ENCODE measurements at places on chromosomes 7 and 10.

DNA sequence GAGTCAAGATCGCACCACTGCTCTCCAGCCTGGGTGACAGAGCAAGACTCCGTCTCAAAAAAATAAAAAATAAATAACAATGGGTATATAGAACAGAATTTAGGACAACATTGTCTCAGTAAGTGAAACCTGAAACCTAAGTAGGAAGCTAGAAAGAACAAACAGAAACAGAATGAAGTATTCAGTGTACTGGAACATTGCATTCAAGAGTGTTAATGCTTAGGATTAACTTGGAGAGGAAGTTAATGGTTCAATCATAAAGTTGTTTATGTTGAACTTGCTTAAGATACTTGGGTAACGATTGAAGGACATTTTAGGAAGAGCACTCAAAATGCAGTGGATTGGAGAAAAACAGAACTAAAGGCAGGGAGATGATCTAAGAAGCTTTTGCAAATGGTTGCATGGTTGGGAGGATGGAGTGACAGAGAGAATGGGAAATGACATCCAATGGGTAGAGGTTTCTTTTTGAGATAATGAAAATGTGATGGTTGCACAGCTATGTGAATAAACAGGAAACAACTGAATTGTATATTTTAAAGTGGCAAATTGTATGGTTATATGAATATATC, 233.7 kb downstream of the ADK start:
- no peak for DNase-seq

DNA sequence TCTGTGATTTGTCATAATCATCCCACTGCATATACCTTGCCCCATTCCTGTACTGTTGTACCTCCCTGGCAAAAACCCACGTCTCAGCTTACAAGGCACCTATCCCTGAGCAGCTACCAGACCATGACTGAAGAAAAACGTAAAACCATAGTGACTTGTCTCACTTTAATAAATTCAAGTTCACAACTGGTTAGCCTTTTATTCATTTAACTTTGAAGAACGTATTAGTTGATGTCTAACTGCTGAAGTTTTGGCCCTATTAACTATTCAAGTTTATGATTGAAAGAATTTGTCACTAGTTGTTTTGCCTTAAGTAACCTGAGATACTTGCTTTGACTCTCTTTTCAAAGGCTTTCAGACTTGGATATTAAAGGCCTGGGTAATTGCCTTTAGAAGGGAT, 59.7 kb downstream of the GALNT11 start:
- DNase-seq, result no peak

DNA sequence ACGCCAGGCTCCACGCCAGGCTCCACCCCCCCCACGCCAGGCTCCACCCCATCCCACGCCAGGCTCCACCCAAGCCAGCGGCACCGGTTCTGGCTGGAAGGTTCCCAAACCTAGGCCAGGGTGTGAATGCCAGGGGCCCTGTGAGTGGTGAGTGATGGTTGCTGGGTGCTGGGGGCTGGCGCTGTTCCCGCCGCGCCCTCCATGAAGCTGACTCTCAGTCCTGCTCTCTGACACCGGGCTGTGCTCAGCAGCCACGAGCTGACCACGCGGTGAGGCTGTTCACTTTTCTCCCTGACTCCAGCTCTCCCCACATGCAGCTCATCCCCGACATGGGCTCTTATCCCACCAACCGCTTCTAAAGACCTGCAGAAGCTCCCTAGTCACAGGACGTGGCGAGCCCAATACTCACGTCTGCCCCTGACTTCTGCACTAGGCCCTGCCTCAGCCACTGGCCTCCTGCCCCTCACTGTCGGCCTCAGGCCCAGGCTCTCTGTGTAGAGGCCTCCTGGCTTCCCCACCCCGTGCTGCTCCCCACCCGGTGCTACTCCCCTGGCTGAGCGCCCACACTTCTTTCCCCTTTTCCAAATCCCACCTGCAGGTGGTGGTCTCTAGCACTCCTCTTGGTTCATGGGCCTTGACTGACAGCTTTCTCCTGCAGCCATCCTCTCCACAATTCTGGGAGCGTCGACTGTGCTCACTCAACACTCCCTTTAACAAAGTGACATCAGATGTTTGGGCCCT, 603.0 kb downstream of the PTPRN2 start:
- no peak for DNase-seq

- no peak for DNase-seq
Measured at GRCh38 chr7:82257118-82257695, 186.4 kb downstream of the CACNA2D1 start.

DNA sequence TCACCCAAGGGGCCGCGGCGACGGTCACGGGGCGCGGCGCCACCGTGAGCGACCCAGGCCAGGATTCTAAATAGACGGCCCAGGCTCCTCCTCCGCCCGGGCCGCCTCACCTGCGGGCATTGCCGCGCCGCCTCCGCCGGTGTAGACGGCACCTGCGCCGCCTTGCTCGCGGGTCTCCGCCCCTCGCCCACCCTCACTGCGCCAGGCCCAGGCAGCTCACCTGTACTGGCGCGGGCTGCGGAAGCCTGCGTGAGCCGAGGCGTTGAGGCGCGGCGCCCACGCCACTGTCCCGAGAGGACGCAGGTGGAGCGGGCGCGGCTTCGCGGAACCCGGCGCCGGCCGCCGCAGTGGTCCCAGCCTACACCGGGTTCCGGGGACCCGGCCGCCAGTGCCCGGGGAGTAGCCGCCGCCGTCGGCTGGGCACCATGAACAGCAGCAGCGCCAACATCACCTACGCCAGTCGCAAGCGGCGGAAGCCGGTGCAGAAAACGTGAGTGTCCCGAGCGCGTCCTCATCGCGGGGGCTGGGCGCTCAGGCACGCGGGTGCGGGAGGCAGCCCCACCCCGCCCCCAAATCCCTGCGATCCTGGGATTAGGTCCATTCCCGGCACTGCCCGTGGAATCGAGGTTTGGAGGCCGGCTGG, 509 bp downstream of the AHR start:
- peak; percentile 76 for DNase-seq

DNA sequence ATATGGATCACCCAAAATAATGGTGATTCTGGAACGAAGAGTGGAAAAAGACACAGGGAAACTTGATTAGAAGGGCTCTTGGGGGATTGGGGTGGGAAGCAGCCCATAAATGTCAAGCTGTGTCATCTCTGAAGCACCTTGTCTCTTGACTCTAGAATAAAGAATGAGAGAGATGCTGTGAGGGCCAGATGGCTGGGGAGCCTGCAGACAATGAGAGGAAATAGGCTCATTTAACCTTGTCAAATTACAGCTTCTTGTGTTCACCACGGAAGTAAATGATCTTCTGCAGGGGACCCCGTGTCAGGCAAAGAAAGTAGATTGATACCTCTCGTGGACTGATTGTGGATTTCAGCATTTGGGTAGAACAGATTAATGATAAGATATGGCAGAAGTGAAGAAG, 159.3 kb downstream of the ST7 start:
- no peak for DNase-seq

- peak; percentile 7 for DNase-seq
Measured at GRCh38 chr7:5117095-5117970, 71.7 kb downstream of the RBAK start.

DNA sequence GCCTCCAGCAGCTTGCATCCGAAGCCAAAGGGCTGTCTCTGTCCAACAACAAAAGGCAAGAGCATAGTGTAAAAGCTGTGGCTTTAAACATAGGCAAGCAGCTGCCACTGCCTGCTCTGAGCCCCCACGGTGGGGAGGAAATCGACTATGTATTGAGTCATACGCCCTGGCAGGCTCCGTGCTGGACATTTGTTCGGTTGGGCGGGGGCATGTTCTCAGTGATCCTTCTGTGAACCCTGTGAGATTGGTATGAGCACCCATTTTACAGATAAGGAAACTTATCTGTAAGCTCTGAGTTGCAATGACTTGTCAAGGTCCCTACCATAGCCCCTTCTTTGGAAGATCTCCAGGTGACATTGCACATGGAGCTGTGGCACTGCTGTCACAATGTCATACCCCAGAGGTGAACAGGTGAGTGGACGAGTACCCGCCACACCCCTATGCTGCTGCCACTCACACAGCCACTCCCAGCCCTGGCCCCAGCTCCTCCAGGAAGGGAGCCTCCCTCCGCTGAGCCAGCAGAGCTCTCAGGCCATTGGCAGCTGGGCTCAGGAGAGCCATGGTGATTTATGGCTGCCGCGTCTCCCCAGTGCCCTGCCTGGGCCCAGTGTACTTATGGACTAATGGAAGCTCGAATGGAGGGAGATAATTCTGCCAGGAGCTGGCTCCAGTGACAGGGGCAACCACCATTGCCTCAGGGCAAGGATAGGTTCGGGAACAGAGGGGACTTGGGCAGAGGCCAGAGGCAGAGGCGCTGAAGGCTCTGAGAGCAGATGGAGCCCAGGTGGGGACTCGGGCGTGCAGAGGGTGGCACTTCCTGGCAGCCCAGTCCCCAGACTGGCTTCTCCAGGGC, 43.7 kb downstream of the UNC5B start:
- no peak for DNase-seq

DNA sequence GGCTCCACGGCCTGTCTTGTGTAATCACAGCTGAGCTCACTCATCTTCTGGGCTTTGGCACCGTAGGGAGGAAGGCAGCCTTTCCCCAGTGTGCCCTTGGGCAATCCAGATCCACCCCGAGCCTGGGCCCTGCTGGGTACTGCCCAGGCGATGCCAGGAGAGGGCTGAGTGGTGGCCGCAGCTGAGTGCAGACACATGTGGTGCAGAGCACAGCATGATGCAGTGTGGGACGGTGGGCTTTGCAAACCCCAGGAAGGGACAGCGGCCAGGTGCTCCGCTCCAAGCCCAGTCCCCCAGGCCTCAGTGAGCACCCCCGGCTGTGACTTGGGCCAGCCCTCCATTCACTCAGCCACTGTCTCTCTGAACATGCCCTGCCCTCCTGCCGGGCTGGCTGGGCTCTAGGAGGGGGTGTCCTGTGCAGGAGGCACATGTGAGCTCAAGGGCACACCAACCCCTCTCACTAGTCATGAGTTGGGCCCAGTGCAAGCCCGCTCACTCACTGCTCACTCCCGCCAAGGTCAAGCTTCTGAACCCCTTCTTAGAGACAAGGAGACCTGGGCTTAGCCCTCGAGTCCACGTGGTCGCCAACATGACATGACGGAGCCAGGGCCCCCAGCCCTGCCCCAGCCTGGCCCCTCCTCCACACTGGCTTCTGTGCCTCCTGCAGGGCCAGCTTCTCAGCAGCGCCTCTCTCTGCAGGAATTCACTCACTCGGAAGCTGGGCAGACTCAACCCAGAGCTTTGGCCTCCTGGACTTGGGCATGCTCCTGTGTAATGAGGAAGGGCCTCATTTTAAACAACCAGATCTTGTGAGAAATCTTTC, 77.5 kb upstream of the INSIG1 start:
- no peak for DNase-seq

- no peak for DNase-seq
Measured at GRCh38 chr10:130747946-130748345, 563.6 kb downstream of the TCERG1L start.

- DNase-seq, result no peak
Measured at GRCh38 chr10:124180947-124181549, 87.7 kb upstream of the CHST15 start.

DNA sequence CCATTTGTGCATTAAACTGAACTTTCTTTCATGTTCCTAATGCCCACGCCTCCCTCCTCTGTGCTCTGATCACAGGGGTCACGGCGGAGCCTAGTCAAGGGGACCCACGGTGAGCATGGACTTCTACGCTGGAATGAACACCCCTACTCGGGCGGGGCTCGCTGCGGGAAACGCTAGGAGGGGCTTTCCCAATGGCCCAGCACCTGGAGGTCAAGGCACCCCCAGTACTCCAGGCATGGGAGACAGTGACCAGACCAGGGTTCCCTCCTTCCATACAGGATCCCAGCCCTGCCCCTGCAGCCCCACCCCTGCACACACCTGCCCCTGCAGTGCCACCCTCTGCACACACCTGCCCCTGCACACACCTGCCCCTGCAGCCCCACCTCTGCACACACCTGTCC, 27.1 kb upstream of the NKX6-2 start:
- no peak for DNase-seq
